GM04503 (cell line): ENCODE measurements at places on chromosomes 7 and 10.

DNA sequence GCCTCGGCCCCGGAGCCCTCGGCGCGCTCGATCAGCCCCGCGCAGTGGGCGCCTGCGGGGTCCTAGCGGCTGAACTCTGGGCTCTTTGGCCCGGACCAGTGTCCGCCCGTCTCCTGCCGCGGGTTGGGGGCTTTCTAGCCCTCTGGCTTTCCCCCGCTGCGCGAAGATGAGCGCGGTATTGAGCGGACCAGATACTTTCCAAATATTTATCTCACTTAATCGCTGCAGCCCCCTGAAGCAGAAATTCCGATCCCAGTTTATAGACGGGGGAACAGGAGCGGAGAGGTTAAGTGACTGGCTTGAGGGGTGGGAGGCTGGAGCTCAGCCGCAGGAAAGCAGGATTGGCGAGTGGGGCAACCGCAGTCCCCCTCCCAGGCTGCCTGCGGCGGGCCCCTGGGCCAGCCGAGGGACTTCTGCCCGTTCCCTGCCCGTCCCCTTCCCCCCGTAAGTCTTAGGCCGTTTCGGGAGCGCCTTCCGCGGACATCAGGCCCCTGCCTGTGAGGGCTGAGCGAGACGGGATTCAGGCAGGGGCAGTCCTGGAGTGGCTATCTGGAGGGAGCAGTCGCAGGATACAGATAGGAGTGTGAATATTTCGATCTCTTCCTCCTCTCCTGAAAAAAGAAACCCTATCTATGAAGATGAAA, 565 bp downstream of the STRIP2 start:
- DNase-seq = no peak

DNA sequence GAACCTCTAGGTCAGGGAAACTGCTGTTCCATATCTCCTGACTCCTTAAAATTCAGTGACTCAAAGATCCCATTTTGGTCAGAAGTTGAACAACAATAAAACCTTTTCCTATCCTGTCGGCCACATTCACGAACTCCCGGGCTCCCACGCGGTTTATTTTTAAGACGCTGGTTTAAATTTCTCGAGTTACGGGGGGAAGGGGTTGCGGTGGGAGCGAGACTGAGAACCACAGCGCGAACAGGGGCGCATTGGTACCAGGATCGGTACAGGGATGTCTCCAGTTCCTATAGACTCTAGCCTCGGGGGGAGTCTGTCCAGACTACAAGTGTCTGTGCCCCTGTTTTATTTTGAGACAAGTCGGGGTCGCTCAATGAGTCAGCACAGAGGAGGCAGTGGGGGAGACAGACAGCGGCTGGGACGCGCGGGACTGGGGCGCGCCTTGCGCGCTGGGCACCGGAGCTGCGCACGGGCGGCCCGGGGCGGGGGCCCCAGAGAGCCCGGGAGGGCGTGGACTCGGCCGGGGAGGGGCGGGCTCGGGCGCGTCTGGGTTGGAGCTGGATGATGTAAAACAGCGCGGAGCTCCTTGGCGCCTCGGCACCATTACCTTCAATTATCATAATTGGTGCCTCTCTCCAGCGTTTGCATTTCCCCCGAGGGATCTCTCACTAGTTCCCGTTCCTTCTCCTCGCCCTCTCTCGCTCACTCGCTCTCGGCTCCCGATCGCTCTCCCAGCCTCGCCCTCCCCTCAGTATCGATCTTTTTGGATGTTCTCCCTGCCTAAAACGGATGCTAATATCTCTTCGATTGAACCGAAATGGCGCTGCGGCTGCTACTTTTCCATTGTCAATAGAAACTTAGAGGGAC, 8.7 kb upstream of the BAMBI start:
- DNase-seq = no peak

DNA sequence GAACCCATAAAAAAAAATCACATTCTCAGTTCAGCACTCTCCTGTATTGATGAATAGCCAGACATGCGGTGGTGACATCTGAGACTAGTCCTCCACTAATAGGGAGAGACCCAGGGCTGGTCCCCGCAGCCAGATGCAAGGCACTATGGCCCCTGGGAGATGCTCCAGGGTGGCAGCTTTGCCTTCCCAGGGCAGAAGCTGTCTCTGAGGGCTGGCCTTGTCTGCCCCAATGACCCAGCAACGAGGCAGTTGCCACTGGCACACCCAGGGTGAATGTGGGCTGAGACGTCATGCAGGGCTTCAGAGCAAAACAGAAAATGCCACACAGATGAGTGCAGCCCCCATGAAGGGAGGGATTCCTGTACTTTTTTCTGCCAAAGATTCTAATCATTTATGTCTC, 50.1 kb upstream of the GDF10 start:
- DNase-seq = no peak

DNA sequence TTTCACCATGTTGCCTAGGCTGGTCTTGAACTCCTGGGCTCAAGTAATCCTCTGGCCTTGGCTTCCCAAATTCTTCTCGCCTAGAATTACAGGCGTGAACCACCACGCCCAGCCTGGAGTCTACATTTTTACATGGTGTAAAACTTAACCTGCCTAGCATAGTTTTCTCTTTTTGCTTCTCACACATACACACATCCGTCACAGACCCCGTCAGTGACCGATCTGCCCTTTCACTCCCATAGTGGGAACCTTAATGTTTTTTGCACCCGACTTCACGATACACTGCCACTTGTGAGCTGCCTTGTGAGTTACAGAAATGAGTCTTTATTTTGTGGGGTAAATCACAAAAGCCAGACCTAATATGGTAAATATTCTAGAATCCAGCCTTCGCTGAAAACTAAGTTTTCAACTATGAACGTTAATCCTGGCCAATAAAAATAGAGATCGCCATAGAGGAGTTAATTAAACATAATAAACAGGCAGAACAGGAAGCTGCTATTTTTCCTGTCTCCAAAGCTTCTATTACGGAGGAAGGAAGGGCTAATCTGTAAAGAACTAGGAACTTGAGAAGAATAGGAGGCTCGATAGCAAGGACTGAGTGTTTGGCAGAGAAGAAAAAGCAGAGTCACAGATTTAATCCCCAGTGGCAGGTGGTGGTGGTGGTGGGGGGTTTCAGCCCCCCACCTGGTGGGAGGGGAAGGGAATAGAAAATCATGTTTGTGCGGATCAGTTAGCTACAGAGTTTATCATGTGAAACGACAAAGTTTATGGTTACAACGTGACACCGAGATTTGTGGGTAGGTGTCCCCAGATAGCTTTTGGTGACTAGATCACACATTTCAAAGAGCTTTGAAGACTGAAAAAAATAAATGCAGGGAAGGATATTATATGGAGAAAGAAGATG, 14.7 kb upstream of the FAM171A1 start:
- DNase-seq = no peak

DNA sequence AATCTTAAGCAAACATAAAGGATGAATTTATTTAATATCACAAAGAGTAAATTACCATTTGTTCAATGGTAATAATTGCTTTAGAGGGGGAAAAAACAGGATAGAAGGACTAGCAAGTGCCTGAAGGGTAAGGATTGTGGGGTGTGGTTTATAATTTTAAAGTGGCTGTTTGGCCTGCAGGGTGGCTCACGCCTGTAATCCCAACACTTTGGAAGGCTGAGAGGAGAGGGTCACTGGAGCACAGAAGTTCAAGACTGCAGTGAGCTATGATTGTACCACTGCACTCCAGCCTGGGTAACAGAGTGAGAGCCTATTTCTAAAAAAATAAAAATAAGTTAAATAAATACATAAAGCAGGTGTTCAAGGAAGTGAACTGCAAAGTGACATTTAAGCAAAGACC, 199.9 kb upstream of the AHR start:
- DNase-seq = no peak
